ENCODE measurements at places on chromosomes 6 and 20. TPM values are rescaled to one million over a fixed set of nuclear protein-coding genes. Genes with fewer than 3 reads are reported as not detected.

The ANKRD6 gene
- 33.9 TPM for polyA plus RNA-seq

The MAPK13 gene
- 40.2 TPM for polyA plus RNA-seq

The ARMC2 gene
- polyA plus RNA-seq = 6.0 TPM

The LTA gene
- not detected for polyA plus RNA-seq

The SAPCD1 gene
- 1.1 TPM for polyA plus RNA-seq

The WFDC10B gene
- polyA plus RNA-seq = not detected

The DEFB124 gene
- polyA plus RNA-seq = not detected

The VSX1 gene
- polyA plus RNA-seq = 0.56 TPM

The FRK gene
- polyA plus RNA-seq = 0.19 TPM

The RWDD2A gene
- polyA plus RNA-seq = 3.7 TPM

The FERMT1 gene
- polyA plus RNA-seq = 0.85 TPM

The SLC24A3 gene
- 4.4 TPM for polyA plus RNA-seq
